ENCODE measurements at places on chromosomes 6 and 20. TPM values are rescaled to one million over a fixed set of nuclear protein-coding genes. Genes with fewer than 3 reads are reported as not detected.

DNA sequence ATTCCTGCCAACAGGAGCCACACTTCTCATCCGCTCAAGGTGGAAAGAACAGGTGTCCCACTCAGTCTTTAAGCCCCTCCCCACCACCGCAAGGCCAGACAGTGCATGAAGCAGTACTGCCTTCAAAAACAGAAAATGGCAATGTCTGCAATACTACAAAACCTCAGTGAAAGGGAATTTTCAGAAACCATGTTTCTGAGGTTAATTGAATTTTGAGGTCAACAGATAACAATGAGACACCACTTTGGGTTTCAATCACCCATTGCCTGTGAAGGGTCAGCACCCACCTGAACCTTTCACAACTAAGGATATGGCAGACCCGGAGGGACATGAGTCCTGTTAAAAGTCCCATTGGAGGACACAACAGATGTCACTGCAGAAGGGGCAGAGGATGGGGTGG is 13.0 kb downstream of the ZC3H12D start:
- no peaks in the 10 kb centered on the region for H3K27me3 ChIP-seq
- H3K27ac ChIP-seq: no peak overlapping the region
- DNase-seq: no peak
- H3K4me1 ChIP-seq: no peaks in the 10 kb centered on the region
- H3K4me3 ChIP-seq: no peak overlapping the region
- H3K36me3 ChIP-seq: no peaks in the 10 kb centered on the region

DNA sequence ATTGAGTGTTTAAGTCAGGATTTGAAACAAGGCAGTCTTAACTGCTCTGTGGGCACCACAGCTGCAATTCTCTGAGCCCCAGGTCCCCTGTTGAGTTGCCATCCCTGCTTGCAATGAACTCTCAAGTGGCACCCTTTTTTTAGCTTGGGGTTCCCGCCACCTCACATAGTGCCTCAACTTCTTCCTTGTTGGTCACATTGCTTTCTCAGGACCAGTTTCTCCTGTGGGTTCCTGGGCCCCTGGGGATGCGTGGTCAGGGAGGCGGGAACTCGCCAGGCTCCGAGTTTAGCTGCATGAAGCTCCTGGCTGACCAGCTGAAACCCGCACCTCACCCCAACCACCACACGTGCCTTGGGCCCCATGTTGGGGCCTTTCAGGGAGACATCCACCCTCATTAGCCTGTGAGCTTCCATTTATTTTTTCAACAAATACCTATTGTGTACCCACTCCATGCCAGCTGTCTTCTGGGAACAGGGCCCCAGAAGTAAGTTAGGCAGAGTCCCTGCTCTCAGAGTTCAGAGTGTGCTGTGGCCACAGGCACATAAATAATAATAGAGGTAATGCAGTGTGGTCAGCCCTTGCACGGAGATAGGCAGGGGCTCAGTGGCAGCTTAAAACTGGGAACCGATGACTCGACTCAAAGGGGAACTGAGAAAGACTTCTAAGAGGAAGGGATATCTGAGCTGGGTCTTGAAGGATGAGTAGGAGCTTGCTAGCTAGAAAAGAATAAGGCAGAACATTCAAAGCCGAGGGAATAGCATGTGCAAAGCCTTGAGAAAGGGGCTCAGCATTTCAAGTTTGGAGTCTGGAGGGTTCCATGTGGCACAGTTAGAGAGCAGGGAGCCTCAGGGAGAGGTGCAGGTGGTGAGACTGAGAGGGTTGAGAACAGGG is 33.9 kb upstream of the FAM83D start:
- peaks cover 7% of the 10 kb centered on the region for H3K36me3 ChIP-seq
- H3K4me3 ChIP-seq: peak overlapping the region; percentile 74
- DNase-seq: peak; percentile 23
- peak overlapping the region; percentile 94 for H3K27ac ChIP-seq
- H3K27me3 ChIP-seq: no peaks in the 10 kb centered on the region
- H3K4me1 ChIP-seq: peaks cover 52% of the 10 kb centered on the region

DNA sequence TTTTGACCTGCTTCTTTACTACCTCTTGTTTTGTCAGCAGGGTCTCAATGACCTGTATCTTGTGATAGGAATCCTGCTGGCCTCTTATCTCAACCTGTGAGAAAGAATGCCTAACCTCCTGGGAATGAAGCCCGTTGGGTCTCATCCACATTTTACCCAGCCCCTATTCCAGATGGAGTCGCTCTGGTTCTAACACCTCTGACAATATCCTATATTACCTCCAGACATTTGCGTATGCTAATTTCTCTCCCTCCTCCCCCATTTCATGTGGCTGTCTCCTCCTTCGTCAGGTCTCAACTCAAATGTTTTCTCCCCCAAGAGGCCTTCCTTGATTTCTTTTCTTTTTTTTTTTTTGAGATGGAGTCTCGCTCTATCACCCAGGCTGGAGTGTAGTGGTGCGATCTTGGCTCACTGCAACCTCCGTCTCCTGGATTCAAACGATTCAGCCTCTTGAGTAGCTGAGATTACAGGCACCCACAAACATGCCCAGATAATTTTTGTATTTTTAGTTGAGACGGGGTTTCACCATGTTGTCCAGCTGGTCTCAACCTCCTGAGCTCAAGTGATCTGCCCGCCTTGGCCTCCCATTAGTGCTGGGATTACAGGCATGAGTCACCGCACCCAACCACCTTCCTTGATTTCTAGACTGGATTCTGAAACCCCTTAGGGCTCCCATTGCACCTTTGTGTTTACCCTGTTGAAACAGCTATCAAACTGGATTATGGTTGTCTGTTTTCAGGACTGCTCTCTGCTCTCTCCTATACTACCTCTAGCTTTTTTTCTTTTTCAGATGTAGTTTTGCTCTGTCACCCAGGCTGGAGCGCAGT is 49.5 kb upstream of the B4GALT5 start:
- no peaks in the 10 kb centered on the region for H3K27me3 ChIP-seq
- H3K4me1 ChIP-seq: peaks cover 5% of the 10 kb centered on the region
- no peak for DNase-seq
- H3K36me3 ChIP-seq: no peaks in the 10 kb centered on the region
- H3K27ac ChIP-seq: peak overlapping the region; percentile 82
- no peak overlapping the region for H3K4me3 ChIP-seq

DNA sequence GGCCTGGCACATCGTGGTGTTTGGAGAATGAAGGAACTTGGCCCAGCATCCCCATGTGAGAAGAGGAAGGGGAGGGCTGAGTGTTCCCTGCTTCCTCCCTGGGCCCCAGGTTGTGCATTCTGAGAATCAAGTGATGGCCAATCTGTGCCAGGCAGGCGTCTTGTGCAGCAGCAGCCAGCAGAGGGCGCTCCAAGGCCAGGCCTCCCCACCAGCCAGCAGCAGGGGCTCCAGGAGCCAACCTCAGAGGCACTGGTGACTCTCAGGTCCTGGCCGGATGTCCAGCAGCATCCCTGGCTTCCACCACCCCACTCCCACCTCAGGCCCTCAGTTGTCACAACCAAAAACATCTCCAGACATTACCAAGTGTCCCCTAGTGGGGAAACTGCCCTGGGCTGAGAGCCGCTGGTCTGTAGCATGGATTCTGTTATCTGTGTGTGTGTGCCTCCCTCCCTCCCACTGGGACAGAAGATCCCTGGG is 192.0 kb downstream of the PREX1 start:
- H3K27me3 ChIP-seq: no peaks in the 10 kb centered on the region
- peak; percentile 68 for DNase-seq
- peaks cover 48% of the 10 kb centered on the region for H3K4me1 ChIP-seq
- no peak overlapping the region for H3K4me3 ChIP-seq
- peak overlapping the region; percentile 82 for H3K27ac ChIP-seq

DNA sequence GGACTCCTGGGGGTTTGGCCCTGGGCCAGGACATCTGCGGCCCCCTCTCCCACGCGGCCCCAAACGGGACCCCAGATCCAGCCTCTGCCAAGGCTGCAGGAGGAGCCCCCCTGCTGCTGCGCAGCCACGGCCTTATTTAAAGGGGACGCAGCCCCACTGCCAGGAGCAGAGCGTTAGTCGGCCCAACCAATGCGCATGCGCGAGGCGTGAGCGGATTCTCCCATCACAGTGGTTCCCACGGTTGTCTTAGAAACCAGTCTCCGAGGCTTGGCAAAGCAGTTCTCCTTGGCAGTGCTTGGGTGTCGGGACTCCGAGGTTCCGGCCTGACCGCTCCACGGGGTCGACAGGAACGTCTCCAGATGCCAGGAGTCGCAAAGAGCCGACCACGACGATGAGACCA is 288.3 kb upstream of the ZNF337 start:
- H3K4me1 ChIP-seq: peaks cover 54% of the 10 kb centered on the region
- no peak overlapping the region for H3K27ac ChIP-seq
- H3K36me3 ChIP-seq: no peaks in the 10 kb centered on the region

- H3K36me3 ChIP-seq: no peaks in the 10 kb centered on the region
- H3K4me1 ChIP-seq: no peaks in the 10 kb centered on the region
- no peak for DNase-seq
- H3K4me3 ChIP-seq: no peak overlapping the region
- H3K27ac ChIP-seq: no peak overlapping the region
- H3K27me3 ChIP-seq: peaks cover 13% of the 10 kb centered on the region
Measured at GRCh38 chr6:79841577-79842375, 105.6 kb downstream of the ELOVL4 start.

DNA sequence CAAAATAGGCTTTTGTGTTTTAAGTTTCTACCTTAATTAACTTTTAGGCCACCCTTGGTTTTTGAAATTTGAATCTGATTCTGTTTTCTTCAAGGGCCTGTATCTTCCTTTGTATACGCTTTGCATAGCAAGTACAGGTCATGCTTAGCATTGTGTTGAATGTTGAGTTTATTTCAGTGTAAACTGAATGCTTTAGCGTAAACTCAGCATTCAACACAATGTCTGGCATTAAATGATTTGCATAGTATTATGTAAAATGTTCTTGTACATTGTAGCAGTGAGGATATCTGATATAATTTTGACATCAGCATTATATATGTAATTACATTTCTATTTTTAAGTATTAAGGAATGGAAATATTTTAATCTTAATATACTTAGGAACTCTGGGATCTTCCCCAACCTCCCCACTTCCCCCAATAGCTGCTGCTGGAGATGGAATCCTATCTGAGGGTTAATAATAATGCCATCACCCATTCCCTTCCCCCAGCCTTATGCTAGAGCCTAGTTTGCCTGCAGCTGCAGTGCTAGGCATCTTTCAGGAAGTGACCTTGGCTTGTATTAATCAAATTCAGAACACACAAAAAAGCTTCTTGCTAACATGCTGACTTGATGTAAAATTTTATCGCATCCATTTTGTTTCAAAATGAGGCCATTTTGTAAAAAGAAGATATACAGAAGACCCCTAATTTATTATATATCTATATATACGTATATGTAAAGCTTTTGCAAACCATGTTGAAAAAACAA is 73.1 kb downstream of the NCOA3 start:
- H3K4me3 ChIP-seq: no peak overlapping the region
- H3K36me3 ChIP-seq: peaks cover 6% of the 10 kb centered on the region
- no peaks in the 10 kb centered on the region for H3K27me3 ChIP-seq
- H3K4me1 ChIP-seq: peaks cover 58% of the 10 kb centered on the region
- no peak for DNase-seq

GRCh38 chr20:3785240-3786125 is 1.1 kb downstream of the CENPB start:
- no peak for DNase-seq
- H3K36me3 ChIP-seq: no peaks in the 10 kb centered on the region

POU5F1 gene
- total RNA-seq: not detected

SPATS1 gene
- total RNA-seq: not detected

AIF1 gene
- 9.3 TPM for total RNA-seq

VSX1 gene
- total RNA-seq: not detected

DCBLD1 gene
- 14.9 TPM for total RNA-seq

SPAG4 gene
- 6.3 TPM for total RNA-seq

AK9 gene
- 8.4 TPM for total RNA-seq

CNR1 gene
- not detected for total RNA-seq

NFKBIL1 gene
- 17.0 TPM for total RNA-seq

DLL1 gene
- 0.12 TPM for total RNA-seq
